ENCODE measurements at places on chromosomes 5 and 9. TPM values are rescaled to one million over a fixed set of nuclear protein-coding genes. Genes with fewer than 3 reads are reported as not detected.

GRCh38 chr5:106380736-106381135 lies 1290.0 kb downstream of the EFNA5 start:
- peak; percentile 24 for DNase-seq

- no peak for DNase-seq
These were observed 55.6 kb upstream of the UBAC1 start for GRCh38 chr9:136016572-136017288.

- no peak for DNase-seq
These were observed 125.3 kb upstream of the SLC44A1 start for GRCh38 chr9:105119156-105119555.

DNA sequence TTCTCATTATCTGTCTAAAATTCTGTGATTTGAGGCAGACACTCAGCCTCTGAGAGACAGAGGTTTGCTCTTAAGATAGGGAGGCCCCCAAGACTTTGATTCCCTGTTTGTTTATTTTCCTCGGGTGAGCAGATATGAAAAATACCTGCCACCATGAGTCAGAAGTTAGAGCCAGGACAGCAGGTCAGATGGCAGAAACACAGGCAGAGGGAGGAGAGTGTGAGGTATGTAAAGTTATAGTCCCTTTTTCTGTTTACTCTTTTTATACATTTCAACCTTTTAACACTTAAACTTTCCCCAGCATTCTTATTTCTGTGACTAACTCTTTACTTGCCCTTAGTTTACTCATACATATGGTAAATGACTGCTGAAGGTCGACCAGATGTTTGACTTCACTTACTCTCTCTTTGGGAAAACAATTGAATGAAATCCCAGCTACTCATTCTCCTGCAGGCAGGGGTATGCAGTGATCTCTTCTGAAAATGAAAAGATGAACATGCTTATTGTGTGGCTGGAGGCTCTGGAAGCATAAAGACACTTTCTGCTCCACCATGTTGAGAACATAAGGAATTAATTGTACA lies 383.8 kb downstream of the NTRK2 start:
- peak; percentile 4 for DNase-seq

- peak; percentile 77 for DNase-seq
These were observed 21.9 kb downstream of the ARHGEF37 start for GRCh38 chr5:149603210-149603609.

- DNase-seq: peak; percentile 12
These were observed 95.8 kb upstream of the DAP start for GRCh38 chr5:10856683-10857337.

DNA sequence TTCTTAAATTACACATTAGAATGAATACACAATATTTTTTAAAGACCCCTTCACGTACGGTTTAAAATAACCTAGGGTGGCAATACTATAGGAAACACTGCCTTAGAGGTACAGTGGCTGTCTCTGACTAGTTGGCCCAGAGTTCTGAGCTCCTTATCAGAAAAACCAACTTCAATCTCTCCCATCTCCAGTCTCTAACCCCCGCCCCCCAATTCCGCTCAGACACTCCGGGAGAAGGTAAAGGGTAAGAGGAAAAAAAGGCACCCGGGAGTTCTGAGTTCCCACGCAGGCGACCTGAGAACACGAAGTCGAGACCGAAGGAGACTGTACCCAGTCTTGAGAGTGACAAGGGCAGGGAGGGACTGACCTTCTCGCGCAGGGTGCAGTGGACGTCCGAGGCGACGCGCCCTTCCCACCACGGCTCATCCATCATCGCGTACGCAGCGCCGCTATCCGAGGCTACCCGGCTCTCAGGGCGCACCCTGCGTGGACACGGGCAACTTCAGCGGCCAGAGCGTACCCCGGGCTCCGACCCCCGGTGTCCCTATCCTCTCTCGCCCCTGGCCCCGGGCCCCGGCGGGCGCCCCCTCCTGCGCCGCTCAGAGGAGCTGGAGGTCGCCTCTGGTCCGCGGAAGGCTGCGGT lies 752 bp downstream of the CCNJL start:
- no peak for DNase-seq

GRCh38 chr5:22596404-22596970 lies 256.7 kb downstream of the CDH12 start:
- DNase-seq: peak; percentile 85

DNA sequence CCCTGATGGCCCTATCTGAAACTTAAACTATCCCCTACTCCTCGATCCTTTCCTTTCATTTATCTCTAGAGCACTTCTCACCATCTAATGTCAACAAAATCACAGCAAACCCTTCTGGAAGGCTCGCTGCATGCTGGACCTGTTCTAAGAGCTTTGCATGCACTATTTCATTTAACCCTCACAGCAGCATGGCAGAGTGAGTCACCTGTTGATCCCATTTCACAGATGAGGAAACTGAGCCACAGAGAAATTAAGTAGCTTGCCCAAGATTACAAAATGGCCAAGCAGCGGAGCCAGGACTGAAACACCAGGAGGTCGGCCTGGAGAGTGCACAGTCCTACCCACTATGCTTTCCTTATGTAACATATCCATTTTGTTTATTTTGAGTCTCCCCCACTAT lies 93.1 kb downstream of the ZNF622 start:
- no peak for DNase-seq

DNA sequence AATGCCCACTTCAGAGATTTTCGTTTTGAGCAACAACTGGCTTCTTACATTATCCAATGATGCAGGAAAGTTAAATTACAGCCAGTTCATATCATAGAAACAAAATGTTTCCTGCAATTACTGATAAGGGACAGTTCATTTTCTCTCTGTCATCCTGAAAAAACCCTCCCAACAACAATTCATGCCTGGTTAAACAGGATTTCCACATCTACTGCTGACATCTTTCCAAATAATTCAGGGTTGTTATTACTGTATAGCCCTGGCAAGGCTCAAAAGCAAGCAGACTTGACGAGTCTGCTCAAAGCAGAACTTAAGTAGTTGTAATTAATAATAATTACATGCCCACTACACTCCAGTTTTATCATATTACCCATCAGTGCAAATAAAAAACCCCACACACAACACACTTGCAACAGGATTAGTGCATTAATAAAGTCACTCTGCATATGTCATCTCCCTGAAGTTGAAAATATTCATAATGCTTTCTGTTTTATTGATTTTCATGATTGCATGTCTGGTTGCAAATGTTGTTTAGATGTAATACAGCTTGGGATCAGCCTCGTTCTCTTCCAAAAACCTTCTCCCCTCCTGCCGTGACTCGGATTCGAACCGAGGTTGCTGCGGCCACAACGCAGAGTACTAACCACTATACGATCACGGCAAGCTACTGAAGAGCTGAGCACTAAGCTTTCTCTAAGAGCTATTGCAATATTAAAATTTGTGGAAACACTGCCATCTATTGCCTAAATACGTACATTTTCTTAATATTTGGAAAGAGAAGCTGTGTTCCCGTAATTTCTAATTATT lies 119.6 kb upstream of the NFIB start:
- DNase-seq: peak; percentile 59

- no peak for DNase-seq
These were observed 336.9 kb upstream of the DMAC1 start for GRCh38 chr9:8136477-8136876.

DNA sequence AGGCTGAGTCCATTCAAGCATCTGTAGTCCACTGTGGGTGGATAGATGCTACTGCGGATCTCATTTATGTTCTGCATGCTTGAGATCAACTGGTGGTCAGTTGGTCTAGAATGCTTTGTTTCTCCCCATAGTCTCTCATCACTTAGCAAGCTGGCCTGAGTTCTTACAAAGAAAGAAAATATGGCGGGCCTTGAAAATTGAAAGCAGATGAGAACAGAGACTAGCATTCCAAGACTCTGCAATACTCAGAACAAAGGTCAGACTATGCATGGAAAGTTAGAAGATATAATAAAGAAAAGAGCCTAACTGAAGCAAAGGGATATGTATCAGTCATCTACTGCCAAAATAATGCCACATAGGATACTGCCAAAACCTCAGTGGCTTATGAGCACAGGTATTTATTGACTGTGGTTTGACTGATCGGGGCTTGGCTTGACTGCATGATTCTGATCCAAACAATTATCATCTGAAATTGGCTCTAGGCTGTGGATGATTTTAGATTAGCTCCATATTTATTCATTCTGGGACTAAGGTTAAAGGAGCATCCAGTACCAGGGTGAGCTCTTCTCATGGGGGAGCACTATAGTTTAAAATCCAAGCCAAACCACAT lies 258.9 kb downstream of the TAF11L14 start:
- DNase-seq: no peak

DNA sequence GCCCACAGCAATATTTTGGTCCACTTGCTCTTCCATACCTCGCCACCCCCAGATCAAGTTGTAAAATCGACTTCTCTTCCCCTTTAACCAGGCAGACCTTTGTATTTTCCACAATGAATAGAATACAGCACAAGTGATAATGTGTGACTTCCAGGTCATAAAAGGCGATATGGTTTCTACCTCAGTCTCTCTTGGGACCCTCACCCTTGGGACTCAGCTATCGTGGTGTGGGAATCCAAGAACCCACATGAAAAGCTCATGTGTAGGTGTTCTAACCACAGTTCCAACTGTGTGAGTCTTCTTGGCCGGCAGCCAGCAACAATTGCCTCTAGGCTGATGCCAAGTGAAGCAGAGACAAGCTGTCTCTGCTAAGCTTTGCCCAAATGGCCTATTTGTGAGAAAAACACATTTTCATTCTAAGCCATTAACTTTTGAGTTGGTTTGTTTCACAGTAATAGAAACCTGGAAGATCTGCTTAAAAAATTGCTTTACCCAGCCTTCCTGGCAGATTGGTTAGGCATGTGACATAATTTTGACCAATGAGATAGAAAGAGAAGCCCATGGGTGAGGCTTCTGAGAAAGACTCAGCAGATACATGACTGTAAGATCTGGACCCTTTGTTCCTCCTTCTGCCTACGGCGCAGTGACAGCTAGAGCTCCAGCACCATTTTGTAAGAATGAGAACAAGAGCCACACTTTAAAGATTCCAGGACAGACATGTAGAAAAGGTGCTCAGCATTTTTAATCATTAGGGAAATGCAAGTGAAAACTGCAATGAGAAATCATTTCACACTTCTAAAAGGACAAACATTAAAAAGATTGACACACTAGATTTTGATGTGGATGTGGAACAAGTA lies 18.3 kb upstream of the MLLT3 start:
- DNase-seq: peak; percentile 89

DNA sequence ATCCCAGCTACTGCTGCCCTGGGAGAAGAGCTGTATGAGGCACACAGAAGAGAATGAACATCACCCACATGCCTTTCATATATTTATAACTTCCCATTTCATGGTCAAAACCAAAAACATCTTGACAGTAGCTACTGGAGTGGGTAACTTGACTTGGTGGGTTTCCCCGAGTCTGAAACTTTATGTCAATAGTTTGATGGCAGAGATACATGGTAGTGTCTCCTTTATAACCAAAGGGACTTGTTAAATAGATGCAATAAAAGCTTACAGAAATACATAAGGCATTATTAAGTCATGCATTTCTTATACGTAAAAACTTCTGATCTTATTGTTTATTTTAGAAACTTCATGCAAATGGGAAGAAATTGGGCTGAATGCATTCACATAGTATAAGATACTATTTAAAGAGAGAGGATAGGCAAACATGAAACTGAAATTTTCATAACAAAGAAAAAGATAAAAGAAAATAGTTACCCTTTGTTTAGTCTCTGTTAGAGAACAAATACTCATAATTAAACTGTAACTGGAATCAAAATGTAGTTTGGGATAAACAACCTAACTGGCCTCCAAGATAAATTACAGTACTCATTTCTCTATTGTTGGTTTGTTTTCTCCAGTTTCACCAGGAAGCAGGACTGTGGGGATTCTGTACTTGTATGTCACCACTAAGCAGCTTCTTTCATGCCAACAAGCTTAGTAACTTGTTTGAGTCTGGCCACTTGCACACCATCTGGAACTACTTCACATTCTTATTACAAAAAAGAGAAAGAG lies 459.3 kb upstream of the MEF2C start:
- no peak for DNase-seq

GRCh38 chr5:64145216-64145895 lies 20.3 kb upstream of the RNF180 start:
- no peak for DNase-seq

DNA sequence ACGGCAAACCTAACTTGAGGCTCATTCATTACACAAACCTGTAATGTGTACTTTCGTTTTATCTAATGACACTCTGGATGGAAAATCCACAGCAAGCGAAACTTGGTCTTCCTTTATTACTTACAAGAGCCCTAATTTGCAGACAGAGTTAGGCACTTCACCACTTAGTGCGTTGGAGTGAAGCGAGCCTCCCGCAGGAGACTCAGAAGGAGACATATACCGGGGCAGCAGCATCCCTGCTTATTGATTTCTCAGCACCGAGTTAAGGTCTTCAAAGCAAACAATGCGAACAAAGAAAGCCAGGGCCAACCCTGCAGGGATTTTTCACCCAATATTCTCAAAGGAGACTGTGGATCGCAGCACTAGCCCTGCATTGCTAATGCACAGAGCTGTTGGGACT lies 28.6 kb downstream of the LSM11 start:
- no peak for DNase-seq

The PARP8 gene
- total RNA-seq: 24.5 TPM

The CER1 gene
- not detected for total RNA-seq

The CRB2 gene
- total RNA-seq: not detected

The C9orf43 gene
- 1.1 TPM for total RNA-seq

The SPINK5 gene
- total RNA-seq: 3.1 TPM

The TAF11L10 gene
- total RNA-seq: not detected

The NKD2 gene
- total RNA-seq: 0.32 TPM

The TAL2 gene
- total RNA-seq: not detected

The ORM2 gene
- total RNA-seq: not detected
